Hippocampal formation (tissue), 2 donors: ENCODE measurements at places on chromosomes 6 and 20.

- DNase-seq, result no peak
Observed at GRCh38 chr6:136178749-136179148, 71.4 kb downstream of the MTFR2 start.

- no peak for DNase-seq
Observed at GRCh38 chr6:77371748-77372147, 91.5 kb downstream of the HTR1B start.

GRCh38 chr6:17493286-17493685 lies 99.9 kb downstream of the CAP2 start:
- no peak for DNase-seq

GRCh38 chr6:16503970-16504415 lies 257.3 kb downstream of the ATXN1 start:
- DNase-seq, result no peak

- DNase-seq, result no peak
Observed at GRCh38 chr6:147486683-147487082, 21.8 kb upstream of the SAMD5 start.

DNA sequence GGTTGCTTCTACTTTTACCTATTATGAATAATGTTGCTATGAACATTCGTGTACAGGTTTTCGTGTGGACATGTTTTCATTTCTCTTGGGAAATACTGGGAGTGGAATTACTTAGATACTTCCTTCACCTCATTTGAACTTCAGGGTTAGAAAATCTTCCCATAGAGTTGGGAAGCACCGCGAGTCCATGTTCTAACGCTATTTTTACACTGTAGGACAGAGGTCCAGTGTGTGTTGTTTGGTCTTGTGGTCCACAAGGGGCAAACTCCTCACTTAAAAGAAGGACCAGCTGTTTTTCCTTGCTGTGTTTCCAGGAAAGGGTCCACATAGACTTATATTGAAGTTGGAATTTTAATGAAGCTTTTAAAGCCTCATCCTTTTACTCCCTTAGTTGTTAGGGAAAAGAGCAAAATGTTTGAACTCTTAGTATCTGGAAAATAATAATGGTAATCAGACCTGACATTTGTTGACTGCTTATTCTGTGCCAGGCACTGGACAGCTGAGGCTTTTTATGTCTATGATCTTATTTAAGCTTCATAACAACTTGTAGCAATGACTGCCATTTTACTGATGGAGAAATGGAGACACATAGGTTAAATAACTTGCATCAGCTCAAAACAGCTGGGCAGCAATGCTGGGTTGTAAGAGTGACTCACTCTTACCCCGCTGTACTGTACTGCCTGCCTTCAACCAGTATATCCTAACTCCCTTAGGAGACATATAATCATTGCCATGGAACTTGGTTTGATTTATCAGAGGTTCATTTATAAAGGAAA lies 52.0 kb downstream of the CDC5L start:
- no peak for DNase-seq

DNA sequence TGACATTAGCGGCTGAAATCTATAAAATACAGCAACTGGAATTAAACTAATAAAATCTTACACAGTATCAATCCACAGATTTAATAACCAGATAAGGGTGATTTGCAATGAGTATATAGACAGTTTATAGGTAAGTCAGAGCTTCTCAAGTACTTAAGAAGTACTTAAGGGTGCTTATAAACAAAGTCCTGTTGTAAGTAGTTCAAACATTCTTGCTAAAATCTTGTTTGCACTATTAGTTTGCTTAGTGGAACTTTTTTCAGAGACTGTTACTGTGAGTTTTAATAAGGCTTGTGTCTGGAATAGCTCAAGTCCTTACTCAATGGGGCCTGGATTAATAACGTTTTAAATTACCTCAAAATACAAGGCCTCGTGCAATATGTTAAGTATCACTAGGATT lies 240.5 kb downstream of the GMDS start:
- no peak for DNase-seq

GRCh38 chr6:29632789-29633533 lies at the start of gene GABBR1:
Gene GABBR1, minus strand, starts transcription at chr6:29633183. Its CDS starts 798 bp downstream, at chr6:29632385.
- DNase-seq, result peak; percentile 78

DNA sequence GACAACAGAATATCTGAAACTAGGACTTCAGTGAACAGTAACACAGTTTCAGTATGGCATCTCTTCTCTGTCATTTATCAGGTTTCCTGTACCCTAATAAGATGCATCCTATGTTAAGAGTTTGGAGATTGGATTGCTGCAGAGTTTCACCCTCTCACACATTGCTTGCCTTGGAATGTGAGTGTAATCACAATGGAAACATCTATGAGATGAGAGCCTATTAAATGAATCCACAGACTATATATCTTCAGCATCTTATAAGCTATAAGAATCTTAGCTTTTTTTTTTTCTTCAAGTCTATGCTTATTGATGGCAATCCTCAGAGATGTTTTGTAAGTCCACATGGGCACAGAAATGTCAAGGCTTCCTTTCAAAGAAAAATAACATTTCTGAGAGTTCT lies 292.5 kb downstream of the PRKN start:
- no peak for DNase-seq

DNA sequence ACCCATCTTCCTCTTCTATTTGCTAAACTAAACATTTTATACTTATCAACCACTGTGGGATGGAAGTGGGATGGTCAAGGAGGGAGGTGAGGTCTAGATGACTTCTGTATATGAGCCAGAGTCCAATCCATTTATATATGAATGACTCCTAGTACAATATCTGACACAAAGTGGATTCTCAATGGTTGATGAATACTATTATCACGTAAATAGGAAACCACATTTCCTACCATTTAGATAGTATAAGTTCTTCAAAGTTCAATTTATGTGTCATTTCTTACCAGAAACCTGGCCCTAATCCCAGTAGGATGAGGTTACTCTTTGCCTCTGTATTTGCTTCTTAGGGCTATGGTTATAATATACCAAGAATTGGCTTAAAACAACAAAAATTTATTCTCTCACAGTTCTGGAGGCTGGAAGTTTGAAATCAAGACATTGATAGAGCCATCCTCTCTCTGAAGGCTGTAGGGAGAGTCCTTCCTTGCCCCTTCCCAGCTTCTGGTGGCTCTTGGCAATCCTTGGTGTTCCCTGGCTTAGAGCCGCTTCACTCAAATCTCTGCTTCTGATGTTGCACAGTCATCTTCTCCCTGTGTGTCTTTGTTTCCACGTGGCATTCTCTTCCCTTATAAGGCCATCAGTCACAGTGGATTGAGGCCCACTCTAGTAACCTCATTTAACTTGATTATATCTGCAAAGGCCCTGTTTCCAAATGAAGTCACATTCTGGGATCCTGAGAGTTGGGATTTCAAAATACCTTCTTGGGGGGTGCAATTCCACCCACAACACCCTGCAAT lies 41.0 kb upstream of the RAB23 start:
- DNase-seq, result no peak

DNA sequence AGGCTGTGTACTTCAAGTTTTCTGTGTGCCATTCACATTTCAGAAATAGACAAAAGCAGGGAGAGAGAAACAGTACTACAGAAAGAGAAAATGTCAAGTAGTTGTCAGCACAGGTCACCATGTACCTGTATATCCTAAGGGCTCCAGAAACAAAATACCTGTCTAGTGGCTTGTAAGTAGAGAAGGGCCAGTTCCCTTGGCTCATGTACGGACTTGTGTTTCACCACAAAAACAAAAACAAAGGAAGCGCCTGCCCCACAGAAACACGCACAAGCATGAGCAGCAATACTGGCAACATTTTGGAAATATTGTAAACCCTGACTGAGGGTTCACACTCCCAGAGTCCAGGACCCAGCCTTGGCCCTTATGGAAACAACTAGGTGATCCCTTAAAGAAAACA lies 44.3 kb downstream of the CNKSR3 start:
- DNase-seq, result no peak

- DNase-seq, result no peak
Observed at GRCh38 chr6:110332281-110332680, 25.9 kb downstream of the METTL24 start.

- DNase-seq, result no peak
Observed at GRCh38 chr6:119720160-119720559, 370.6 kb upstream of the MAN1A1 start.

- DNase-seq, result no peak
Observed at GRCh38 chr6:144897441-144897921, 612.3 kb downstream of the UTRN start.

- DNase-seq, result peak; percentile 52
Observed at GRCh38 chr6:44237021-44237812, 9.7 kb upstream of the HSP90AB1 start.

DNA sequence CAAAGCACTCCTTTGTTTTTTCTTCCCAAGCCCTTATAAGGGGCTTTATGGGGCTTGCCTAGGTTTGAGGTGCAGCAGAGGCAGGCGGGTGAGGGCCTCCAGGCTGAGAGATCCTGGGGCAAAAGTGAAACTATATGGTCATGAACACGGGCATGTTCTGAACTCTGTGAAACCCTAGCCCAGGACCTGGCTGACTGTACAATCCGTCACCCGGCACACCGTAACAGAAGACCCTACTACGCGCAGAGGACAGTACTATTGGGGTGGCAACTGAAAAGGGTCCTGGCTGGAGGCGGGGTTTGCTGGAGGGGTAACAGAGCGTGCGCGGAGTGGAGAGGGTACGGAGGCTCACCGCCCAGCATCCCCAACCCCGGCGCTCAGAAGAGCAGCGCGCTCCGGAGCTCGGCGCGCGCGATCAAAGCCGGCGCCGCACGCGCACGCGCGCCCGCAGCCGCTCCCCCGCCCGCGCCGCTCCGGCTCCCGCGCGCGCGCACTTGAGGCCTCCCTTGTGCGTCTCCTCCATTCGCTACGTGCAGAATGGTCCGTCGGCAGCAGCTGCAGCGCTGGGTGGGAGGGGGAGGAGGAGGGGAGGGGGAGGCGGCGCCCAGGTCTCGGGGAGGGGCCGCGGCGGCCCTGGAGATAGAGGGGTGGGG lies 54.2 kb downstream of the MRPL14 start:
- no peak for DNase-seq

GRCh38 chr6:143811501-143812157 lies 31.5 kb upstream of the LTV1 start:
- DNase-seq, result no peak

DNA sequence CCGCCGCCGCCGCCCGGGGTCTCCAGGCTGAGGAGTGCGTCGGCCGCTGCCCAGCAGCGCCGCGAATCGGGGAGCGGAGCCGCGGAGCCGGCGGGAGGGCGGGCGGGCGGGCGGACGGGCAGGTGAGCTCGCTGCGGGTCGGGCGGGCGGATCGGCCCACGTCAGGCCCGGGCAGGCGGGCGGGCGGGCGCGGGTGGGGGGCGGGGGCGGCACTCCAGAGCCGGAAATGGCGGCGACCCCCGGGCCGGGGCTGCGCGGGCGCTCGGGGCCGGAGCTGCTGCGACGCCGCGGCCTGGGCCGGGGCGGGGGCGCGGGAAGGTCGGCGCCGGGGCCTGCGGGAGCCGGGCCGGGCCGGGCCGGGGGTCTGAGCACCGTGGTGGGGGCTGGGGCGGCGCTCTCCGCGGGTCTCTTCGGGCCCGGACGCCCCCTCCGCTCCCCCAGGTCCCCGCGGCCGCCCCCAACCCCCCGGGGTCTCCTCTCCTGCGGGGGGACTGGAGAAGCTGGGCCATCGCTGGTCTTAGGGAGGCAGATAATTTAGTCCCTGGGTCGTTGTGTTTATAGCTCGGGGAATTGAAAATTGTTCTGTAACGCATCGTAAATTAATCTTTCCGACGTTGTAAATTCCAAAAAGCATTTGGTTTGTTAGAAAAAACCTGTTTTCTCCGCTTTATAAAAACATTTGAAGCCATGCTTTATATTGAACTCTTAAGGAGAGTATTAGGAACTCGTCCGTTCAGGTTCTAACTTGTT lies 451 bp downstream of the DNAJC5 start:
- DNase-seq, result no peak
